Upper lobe of right lung (tissue), 1 donor: ENCODE measurements at places on chromosomes 7 and 10. TPM values are rescaled to one million over a fixed set of nuclear protein-coding genes. Genes with fewer than 3 reads are reported as not detected.
A peak's percentile ranks its signal among the peaks of the same experiment; 100 is the strongest.

GRCh38 chr7:157445246-157445955, 108.6 kb downstream of the DNAJB6 start:
- peak; percentile 55 for DNase-seq

GRCh38 chr7:42236266-42236975, 588 bp downstream of the GLI3 start:
- peak; percentile 72 for DNase-seq

Gene PCLO
- 5.3 TPM for total RNA-seq

GRCh38 chr10:29851241-29851640, 208.1 kb downstream of the JCAD start:
- no peak for DNase-seq

DNA sequence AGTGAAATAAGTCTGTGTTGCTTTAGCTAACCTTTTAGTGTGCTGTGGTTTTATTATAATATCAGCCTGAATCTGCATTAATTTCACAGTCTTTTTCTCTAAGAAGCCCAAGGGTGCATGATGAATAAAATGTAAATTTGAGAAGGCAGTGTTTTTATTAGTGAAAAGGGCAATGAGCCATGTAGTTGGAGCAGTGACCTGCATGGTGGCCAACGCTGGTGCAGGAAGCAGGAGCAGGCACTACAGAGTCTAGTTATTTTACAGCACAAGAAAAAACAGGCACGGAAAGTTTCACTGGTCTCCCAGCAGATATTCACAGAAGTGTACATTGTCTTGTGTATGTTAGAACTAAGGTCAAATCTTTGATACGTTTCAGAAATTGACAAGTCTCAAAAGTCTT, 247.8 kb downstream of the CELF2 start:
- DNase-seq: no peak

Gene FBXL13
- 3.0 TPM for total RNA-seq

DNA sequence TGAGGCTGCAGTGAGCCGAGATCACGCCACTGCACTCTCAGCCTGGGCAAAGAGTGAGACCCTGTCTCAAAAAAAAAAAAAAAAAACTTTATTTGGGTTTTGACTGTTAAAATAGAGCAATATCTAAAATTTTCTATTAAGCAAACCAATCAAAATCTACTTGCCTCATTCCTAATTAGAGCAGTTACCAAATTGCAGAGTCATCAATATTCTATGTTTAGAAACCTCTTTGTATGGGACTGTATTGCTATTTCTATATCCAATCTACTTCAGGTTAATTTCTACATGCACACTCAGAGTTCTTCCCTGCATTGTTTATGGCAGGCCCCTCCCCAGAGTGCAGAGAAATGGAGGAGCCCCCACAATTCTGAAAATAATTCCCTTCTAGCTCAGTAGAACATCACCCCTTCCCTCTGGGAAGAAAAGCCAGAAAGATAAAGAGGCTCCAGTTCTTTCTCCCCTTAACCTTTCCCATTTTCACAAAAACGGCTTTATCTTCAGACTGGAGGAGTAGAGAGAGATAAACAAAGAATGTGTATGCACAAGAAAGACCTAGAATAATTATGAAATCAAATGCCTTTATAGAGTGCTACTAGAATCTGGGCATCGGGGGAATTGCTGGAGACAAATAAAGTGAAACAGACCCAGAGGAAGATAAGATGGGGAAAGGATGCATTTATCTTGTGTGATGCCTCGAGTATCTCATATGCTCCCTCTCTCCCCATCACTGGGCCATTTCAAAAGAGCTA, 17.9 kb downstream of the SCRN1 start:
- DNase-seq: no peak

Gene NPTX2
- 2.1 TPM for total RNA-seq

DNA sequence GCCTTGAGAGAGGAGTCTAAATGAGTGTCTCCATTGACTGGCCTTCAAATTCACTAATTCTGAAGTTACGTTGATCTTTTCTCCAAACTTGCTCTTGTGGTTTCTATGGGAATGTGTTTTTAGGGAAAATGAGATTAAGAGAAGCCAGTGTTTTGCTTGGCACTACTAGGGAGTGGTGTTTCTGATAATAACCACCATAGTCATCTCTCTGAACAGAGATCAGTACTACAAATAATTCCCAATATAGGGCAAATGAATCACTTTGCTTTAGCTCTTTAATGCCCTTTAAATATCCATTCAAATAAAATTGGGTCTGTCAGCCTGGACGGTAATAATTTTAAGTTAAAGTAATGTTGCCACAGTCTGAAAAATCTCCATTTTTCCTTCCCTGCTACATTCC, 90.8 kb downstream of the NRF1 start:
- DNase-seq: no peak

DNA sequence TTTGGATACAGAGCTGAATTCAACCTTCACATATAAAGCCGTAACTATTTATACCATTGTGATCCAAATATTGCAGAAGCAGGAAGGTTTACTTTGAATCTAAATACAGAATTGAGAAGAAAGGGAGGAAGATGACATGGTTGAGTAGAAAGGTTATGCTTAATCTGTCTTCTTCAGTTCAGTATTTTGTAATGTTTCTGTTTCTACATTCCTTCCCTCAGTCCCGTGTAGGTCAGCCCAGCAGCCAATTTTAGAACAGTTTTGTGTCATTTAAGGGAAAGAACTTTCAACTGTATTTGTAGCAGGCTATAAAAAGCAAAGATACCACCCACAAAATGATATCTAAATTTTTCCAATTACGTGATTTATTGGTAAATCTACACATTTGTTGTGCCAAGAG, 97.4 kb downstream of the CPED1 start:
- no peak for DNase-seq

- no peak for DNase-seq
These were observed 40.7 kb upstream of the AP5Z1 start for GRCh38 chr7:4734587-4735345.

Gene GIMAP1
- total RNA-seq: 13.0 TPM

DNA sequence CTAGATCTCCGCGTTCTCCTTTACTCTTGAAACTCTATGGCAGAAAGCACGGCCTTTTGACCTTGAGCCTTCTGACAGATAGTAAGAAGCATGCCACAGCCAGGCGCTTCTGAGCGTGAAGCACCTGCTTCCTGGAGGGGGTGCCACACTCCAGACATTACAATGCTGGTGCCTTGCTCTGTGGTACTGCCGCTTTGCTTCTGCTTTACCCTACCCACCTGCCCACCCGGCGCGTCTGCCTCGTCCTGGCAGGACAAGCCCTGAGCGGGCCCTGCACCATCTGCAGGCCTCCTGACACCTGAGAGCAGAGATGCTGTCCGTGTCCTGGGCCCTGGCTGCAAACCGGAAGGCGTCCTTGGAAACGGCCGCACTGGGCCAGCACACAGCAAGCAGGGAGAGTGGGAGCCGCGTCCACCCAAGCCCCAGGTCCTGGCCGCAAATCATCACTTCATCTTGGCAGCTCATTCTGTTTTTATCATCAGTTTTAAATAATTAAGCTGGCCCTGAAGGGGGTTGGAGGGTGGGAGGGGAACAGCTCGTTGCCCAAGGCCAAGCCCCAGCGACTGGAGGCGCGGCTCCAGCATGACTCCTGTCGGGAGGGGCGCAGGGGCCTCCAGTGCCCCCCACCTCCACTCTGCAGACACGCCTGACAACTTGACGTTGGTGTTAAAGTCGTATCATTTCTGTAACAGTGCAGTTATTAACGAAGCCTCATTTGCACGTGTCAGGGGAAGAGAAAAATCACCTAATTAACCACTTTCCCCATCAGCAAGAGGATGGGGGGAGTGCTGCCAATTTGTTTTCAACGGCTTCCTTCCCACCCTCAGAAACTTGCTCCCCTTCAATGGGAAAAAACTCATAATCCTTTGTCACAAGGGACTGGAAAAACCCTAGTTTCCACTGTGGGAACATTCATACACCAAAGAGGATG, 132.2 kb downstream of the MAD1L1 start:
- DNase-seq: no peak

Gene CDC14C
- not detected for total RNA-seq

Gene CRTAC1
- total RNA-seq: 128 TPM

GRCh38 chr10:14253711-14254110, 77.0 kb downstream of the FRMD4A start:
- no peak for DNase-seq

DNA sequence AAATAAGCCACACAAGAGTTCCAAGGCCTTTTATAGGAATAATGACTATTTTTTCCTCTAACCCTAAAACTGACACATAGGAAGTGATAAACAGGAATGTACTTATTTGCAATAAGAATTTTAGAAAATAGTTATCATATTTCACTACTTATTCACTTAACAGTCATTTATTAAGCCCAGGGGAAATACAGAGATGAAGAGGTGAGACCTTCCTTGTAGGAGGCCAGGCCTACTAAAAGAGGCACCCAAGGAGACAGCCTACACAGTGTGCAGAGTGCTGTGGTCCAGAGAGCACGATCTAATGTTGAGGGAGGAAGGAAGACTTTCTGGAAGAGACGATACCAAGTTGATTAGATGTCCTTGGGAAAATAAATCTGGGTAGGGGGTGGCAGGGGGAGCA, 45.0 kb upstream of the PPP1R3C start:
- no peak for DNase-seq

Gene SP4
- 8.2 TPM for total RNA-seq

Gene ARHGEF35
- 11.5 TPM for total RNA-seq

DNA sequence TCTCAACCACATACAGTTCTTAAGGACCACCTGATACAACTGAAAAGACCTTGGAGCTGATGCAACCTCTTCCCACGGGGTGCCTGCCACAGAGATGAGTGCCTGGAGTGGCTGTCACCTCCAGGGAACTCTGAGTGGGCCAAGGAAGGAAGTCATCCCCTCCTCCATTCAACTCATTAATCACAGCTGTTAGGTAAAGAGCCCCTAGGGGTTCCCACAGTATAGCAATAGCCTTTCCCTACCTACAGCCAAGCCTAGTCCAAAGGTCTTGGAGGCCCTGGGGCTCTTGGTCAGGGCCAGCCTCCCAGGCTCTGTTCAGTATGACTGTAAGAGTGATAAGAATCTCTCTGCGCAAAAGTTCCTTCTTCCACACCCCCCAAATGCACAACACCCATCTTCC, 70.4 kb upstream of the NFE2L3 start:
- DNase-seq: no peak

- no peak for DNase-seq
These were observed 46.2 kb upstream of the PDE1C start for GRCh38 chr7:32116436-32116835.

GRCh38 chr10:24792638-24793037, 69.0 kb upstream of the ARHGAP21 start:
- no peak for DNase-seq

GRCh38 chr7:139827042-139827441, 2.0 kb upstream of the TBXAS1 start:
- DNase-seq: no peak

DNA sequence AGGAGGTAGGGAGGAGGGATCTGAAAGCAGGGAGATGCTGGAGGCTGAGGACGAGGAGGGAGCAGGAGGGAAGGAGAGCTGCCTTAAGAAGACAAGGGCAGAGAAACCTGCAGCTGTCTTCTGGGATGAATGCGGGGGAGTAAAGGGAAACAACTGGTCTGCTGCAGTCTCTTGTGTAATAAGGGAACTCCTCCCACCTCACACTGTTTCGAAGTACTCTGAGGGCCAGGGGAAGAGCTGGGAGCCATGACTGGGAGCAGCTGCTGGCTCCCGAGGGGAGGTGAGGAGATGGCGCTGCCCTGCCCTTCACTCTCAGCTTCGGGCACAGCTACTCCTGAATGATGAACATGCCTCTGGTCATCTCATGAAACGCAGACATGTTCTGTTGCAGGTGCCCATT, 65.1 kb downstream of the CLEC2L start:
- DNase-seq: no peak
